ENCODE measurements at places on chromosomes 12 and 14.

- DNase-seq = no peak
These were observed 19.7 kb upstream of the PPP1R1A start for GRCh38 chr12:54608156-54608555.

- no peak for DNase-seq
These were observed 204.6 kb upstream of the ALG10 start for GRCh38 chr12:33817713-33818112.

DNA sequence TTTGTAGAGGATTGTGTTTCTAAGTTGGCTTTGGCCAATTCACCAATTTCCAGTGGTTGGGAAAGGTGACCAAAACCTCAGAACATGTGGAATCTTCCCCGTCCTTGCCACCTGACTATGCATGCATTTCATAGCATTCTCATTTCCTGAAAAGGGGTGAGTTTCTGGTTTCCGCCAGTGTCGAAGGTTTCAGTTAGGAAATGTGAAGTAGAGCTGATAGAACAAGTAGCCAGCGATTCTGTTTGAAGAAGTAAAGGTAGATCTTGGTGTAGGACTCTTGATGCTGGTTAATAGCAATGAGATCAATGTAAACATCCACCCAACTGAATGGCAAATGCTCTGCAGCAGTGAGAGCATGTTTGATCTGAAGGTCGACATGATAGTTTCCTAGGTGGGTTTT is 15.9 kb downstream of the SMOC1 start:
- DNase-seq = no peak

GRCh38 chr14:59465316-59466135 is at the start of gene GPR135:
TSS of gene GPR135 (minus strand) at chr14:59465380. CDS start at chr14:59465226, 154 bp downstream.
- DNase-seq = no peak

- DNase-seq = no peak
These were observed 4.1 kb downstream of the CYP46A1 start for GRCh38 chr14:99688210-99688581.

- DNase-seq = no peak
These were observed 17.0 kb downstream of the RITA1 start for GRCh38 chr12:113202300-113203075.

DNA sequence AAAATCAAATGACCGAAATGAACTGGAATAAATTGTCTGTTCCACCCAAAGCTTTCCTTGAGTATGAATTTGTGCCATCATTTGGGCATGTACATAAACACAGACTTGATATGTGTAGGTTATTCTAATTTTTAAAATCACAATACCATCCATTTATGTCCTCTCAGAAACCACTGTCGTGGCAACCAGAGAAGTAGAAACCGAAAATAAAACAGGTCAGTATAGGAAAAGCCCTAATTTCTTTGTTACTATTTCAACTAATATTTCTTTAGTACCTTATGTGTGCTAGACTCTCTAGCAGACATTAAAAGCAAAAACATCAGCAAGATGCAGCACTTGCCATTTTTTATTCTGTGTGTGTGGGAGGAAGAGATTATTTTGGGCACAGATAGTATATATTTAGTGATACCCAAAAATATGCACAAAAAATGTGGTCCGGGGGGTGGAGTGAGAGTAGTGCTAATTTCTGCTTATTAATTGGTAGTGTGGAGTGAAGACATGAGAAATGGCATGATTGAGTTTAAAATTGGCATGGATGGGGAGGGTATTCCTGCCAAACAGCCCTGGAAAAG is 130.8 kb upstream of the CNTN1 start:
- no peak for DNase-seq

DNA sequence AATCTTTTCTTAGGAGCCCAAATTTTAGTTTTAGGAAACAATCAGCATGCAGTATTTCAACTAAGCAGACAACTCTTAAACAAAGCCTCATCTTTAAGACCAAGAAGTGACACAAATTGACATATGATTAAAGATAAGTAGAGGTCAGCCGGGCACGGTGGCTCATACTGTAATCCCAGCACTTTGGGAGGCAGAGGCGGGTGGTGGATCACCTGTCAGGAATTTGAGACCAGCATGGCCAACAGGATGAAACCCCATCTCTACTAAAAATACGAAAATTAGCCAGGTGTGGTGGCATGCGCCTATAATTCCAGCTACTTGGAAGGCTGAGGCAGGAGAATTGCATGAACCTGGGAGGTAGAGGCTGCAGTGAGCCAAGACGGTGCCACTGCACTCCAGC is 35.8 kb downstream of the BLTP3B start:
- no peak for DNase-seq

- no peak for DNase-seq
These were observed 263.4 kb downstream of the SOX5 start for GRCh38 chr12:23686095-23686494.

- DNase-seq = no peak
These were observed 11.7 kb downstream of the ZCCHC8 start for GRCh38 chr12:122489038-122489437.

DNA sequence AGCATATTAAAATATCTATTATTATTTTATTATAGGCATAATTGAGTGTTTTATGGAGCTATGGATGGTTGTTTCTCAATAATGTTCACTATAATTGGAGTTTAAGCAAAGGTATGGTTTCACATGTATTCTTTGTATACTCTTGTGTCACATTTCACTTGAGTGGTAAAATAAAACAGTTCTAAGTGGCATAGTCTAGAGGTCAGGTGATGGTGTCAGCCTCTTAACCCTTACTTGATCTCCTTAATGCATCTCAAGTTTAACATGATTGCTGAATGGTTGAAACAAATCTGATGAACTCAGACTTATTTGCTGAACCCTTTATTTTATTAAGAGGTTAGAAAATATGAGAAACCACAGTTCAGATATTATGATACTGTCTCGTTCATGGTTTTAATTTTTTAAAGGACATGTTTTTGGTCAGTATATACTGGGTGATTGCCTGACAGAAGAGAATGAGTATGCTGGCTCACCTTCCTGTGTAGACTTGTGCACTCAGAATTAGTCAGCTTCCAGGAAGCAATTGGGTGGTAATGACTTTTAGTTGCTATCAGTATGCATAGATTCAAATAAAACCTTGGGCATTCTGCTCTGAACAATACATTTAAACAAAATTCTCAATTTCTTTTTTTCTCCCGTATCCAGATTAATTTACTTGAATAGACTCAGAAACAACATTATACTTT is 464.6 kb downstream of the PCNX1 start:
- no peak for DNase-seq

DNA sequence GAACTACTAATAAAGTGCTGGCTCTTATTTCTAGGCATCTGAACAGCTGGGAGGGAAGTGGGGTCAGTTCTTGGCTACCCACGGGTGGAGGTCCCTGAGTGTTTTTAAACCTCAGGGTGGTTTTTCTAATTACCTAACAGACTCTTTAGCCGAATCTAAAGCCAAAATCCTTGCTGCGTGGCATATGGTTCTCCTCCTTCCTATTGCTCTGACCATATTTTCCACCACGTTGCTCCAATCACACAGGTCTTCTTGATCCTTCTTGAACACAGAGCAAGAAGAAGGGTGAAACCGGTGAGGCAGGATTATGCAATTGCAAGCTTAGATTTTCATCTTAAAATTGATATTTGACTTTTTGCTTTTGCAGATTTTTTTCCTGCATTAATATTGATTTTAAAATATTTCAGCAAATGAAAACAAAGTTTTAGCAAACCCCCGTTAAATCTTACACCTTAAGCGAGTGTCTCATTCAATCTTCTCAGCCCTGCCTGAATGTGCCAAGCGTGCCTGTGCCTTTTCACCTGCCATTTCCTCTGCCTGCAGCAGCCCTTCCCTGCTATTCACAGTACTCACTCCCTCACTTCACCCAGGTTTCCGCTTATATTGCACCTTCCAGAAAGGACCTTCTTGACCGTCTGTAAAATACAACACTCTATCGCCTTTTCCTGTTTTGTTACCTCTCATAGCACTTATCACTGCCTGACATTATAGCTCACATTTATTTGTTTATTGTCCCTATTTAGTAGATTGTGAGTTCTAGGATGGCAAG is 506.0 kb downstream of the DIO2 start:
- no peak for DNase-seq

DNA sequence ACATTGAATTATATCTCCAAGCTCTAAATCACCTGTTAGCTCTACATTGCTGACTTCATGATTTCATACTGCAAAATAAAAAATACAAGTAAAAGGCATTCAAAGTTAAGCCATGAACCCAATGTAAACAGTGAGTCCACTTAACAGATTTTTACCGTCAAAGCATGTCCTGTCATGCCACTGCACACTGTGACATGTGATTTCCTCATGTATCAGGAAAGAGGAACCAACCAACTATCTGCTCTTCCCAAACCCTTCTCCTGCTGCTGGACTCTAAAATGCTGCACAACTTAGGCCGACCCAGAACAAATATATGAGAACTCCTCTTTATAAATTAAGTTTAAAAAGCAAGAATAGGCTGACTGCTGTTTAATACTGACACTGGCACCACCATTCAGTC is 37.5 kb downstream of the TM7SF3 start:
- DNase-seq = no peak

GRCh38 chr12:102480406-102480805 is at the start of gene IGF1:
TSS of gene IGF1 (minus strand) at chr12:102480563. CDS start at chr12:102480381, 182 bp downstream.
- no peak for DNase-seq

DNA sequence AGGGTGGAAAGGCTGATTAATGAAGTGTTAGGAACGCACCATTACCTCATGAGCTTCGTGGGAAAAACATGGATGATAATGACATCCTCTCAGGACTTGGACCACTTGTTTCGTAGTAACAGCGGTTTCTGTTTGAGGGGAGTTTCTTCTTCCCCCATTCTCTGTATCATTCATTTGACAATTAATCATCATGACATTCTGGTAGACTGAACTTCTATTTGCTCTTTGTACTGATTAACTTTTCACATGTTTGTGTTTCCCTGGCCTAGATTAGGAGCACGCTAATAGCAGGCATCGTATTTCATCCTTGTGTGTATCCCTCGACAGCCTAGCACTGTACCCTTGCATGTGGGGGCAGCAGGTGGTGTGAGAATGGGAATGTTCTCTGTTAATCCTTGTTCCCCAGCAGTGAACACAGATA is 8.0 kb downstream of the LRRC74A start:
- no peak for DNase-seq

- DNase-seq = no peak
These were observed 1047.2 kb downstream of the SLC6A15 start for GRCh38 chr12:83865431-83865830.

DNA sequence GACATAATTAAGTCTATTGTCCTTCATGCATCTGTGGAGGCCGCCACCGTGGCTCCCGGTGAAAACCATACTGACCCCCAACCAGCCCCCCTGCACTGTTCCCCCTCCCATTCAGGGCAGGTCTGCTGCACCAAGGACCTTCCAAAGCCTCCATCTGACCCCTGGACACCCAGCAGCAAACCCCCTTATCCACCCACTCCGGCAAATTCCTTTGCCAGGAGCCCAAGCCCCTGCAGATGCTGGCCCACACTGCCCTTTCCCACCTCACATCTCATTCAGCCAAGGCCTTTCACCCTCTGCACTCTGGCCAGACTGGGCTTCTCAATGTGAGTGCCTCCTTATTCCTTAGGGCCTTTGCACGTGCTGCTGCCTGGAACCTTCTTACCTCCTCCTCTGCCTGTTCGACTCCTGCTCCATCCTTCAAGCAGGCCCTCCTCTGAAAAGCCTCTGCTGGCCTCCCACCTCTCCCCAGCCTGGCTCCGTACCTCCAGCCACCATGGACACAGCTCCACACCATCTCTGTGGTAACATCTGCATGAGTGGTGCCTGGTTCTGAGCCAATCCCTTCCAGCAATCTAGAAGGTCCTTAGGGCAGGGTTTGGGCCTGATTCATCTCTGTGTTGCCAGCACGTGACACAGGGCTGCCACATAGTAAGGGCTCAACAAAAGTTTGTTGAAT is 230.7 kb downstream of the BCL11B start:
- no peak for DNase-seq

DNA sequence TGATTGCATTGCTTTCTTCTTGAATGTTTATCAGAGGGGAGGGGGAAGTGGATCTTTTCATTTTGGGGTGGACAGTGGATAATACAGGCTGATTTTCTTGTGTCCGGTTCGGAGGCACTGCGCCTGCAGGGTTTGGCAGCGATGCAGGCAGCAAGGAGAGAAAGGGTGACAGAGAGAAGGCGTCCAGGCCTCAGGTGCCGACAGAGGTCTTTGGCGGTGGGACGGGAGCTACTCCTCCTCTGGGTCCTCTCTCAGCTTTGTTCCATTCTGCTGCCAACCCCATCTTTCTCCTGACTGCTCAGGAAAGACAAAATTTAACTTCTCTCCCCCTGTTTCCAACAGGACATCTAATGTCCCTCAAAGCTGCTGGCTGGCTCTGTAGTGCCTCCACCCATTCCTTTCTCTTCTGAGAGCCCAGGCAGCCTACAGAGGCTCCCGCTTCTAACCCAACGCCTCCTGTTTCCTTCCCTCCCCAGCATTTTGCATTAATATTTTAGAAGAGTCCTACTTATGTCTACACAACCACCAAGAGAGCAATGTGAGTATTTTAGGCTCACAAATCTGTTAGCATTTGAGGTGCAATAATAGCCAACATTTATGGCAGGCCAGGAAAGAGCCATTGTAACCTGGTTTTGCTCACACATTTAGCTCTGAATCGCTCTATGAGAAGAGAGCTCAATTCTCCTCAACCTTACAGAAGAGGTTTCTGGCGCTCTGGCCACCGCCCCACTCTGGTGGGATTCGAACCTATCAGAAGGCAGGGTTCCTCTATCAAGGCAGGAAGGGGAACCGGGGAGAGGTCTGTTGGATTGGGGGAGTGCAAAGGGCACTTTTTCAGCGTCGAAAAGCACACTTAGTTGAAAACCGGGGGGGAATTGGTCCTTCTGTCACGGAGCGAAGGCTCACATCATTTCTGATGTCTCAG is 7.1 kb upstream of the TBX5 start:
- no peak for DNase-seq

GRCh38 chr12:105226219-105226618 is 9.8 kb downstream of the APPL2 start:
- peak; percentile 30 for DNase-seq

DNA sequence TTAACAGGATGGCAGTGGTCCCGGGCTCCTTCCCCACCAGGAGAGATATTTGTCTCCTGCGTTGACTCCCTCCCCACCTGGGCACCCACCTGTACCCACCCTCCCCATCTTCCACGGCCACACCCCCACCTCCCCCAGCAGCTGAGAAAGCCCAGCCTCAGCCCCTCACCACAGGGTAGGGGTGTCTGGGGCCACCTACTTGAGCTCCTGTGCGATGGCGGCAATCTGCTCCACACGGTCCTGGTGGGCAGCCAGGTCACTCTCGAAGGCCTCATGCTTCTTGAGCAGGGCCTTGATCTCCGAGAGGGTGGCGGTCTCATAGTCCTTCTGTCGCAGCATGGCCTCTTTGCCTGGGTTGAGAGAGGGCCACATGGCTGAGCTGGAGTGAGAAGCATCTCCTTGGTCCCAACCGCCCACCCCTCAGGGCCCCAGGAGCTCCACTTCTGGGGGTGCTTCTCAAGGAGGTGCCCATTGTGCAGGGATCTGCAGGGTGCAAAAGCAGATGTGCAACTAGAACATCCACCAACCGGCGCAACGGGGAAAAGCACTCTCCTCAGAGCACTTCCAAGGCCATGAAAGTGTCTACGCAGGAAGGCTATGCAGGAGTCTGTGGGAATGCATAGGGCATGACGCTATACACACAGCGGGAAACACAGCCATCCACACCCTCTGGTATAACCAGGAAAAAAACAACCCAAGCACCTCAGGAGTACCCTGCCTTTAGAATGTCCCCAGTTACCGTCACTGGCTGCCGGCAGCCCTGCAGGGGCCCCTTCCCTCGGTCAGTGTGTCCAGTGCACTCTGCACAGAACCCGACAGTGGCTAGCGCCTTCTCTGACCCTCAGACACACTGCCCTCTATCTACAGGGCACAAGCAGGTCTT is 92.6 kb upstream of the ZFP36L1 start:
- DNase-seq = no peak

Measured in DND-41 (cell line).